Endothelial cell of umbilical vein (primary cell): ENCODE measurements at places on chromosomes 7 and 10.

- peaks cover 2% of the 10 kb centered on the region for H3K4me1 ChIP-seq
- no peak for DNase-seq
- no peaks in the 10 kb centered on the region for H3K27me3 ChIP-seq
- no peak overlapping the region for H3K4me3 ChIP-seq
Measured at GRCh38 chr7:7554649-7555575, 11.8 kb upstream of the MIOS start.

DNA sequence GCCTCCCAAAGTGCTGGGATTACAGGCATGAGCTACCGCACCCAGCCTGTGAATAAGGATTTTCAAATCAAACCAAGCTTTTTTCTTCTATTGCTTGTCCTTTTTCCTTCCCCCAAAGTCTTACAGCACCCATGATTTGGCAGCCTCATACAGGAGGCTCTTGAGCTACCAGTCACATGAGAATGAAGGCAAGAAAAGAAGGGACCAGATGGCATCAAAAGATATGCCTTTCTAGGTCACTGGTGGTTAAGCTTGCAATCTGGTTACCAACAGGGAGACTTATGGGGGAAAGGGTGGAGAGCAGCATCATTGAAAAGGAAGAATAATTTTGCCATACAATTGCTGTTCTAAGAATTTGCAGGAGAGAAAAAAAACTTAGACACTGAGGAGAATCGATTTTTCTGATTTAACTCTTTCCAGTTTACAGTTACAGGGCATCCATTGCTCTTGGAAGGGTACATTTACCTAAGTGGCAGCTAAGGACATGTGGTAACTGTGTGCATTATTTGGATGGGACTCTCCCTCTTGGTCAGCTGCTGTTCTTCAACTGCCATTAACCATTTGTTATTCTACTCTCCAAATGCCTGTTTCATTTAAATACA, 29.5 kb downstream of the SMNDC1 start:
- H3K4me3 ChIP-seq: no peak overlapping the region
- no peaks in the 10 kb centered on the region for H3K36me3 ChIP-seq
- no peak overlapping the region for H3K27ac ChIP-seq
- H3K27me3 ChIP-seq: peaks cover 2% of the 10 kb centered on the region
- no peak for DNase-seq

DNA sequence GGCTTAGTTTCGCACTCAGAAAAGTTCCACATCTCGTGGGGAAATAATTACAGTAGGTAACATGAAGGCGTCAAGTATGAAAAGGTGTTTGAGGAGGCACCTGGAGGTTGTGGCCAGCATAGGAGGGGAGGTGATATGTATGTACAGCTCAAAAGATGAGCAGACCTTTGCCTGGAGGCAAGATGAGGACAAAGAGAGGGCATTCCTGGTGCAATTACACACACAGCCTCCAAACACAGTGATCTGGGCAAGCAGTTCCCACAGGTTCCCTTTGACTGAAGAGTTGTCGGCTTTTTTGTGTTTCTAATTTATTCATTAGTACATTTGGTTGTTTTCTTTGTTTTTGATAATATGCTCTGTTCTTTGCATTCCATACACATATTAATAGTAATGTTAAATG, 46.9 kb downstream of the CDK14 start:
- H3K36me3 ChIP-seq: no peaks in the 10 kb centered on the region
- no peak for DNase-seq
- H3K27ac ChIP-seq: no peak overlapping the region
- H3K4me3 ChIP-seq: no peak overlapping the region
- no peaks in the 10 kb centered on the region for H3K27me3 ChIP-seq

GRCh38 chr10:63910806-63911205, 389.6 kb downstream of the REEP3 start:
- no peaks in the 10 kb centered on the region for H3K36me3 ChIP-seq
- DNase-seq: no peak
- H3K4me1 ChIP-seq: no peaks in the 10 kb centered on the region

DNA sequence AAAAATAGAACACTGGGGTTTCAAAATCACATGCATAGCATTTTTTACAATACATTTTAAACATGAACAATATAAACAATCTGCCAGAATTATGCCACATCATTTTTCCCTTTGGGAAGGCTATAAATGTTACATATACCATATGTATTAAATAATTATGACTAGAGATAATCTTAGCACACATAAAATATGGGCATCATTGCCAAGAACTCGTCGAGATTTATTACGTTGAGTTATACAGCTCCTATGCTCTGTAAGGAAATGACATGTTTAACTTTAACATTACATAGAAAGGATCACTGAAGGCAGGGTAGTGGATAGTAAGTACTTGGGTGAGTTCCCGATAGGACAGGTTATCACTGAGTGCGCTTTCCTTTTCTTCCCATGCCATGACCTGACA, 267.8 kb downstream of the PARD3 start:
- H3K4me1 ChIP-seq: no peaks in the 10 kb centered on the region
- no peak overlapping the region for H3K27ac ChIP-seq
- H3K4me3 ChIP-seq: no peak overlapping the region
- no peaks in the 10 kb centered on the region for H3K36me3 ChIP-seq
- H3K27me3 ChIP-seq: no peaks in the 10 kb centered on the region

DNA sequence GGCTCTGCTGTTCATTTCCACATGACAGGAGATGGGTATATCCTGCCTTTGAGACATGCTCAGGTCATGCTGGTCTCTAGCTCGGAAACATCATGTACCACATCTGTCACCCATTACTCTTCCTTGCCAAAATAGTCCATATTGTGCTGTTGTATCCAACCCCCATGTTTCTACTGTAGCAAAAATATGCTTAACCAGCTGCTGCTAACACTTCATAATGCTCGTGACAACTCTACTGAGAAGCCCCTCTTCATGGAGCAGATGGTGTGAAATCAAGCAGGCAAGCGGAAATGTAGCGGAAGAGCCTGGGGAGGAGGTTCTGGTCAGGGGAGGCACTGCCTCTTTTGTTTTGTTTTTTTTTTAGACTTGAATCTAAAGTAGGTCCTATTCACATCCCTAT, 82.9 kb downstream of the NPY start:
- H3K4me3 ChIP-seq: no peak overlapping the region
- no peaks in the 10 kb centered on the region for H3K4me1 ChIP-seq
- no peaks in the 10 kb centered on the region for H3K27me3 ChIP-seq
- no peak for DNase-seq
- H3K27ac ChIP-seq: no peak overlapping the region
- no peaks in the 10 kb centered on the region for H3K36me3 ChIP-seq

GRCh38 chr10:30048768-30049517, 10.4 kb downstream of the JCAD start:
- no peaks in the 10 kb centered on the region for H3K27me3 ChIP-seq
- peak; percentile 72 for DNase-seq
- H3K36me3 ChIP-seq: peaks cover 10% of the 10 kb centered on the region
- no peak overlapping the region for H3K4me3 ChIP-seq
